ENCODE measurements at places on chromosomes 4 and X.
A peak's percentile ranks its signal among the peaks of the same experiment; 100 is the strongest.

- no peak for DNase-seq
Observed at GRCh38 chr4:183729430-183730328, 70.6 kb downstream of the TRAPPC11 start.

DNA sequence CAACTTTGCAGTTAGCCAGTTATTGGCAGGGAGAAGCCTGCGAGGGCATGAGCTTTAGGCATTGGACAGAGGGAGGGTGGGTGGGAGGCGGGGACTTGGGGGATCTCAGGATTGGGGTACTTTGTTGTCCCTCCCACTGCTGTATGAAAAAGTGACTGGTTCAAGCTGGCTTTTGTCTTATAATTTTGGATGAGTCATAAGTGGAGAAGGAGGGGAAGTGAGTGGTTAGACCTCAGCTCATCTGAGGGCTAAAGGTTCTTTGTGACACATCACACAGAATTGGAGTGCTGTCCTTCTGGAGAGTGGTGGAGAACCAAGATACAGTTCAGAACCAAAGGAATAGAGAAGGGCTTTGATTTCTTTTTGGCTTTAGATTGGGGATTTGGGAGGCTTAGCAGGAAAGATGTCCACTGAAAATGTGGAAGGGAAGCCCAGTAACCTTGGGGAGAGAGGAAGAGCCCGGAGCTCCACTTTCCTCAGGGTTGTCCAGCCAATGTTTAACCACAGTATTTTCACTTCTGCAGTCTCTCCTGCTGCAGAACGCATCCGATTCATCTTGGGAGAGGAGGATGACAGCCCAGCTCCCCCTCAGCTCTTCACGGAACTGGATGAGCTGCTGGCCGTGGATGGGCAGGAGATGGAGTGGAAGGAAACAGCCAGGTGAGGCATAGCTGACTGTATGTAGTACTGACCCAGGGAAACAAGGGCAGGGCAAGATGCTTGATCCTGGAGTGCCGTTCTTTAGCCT is at the start of gene SLC4A4:
SLC4A4 (plus strand) TSS at position 175 of the 748 bp plus-strand sequence.
- DNase-seq: no peak

DNA sequence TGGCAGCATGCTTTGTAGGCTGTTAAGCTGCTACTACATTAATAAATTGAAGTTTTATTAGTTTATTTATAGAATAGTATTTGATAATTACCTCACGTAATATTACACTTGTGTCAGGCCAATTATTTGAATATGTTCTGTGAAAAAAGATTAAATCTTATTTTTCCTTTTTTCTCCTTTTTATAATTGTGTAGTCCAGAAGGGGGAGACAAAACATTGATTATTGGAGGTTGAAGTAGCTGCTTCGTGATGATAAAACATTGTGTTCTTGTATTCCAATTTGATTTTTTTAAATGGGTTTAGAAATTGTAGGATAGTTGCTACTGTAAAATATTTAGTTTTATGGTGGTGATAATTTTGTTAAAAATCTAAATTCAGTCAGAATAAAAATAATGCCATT is 85.7 kb downstream of the DIAPH2 start:
- no peak for DNase-seq

DNA sequence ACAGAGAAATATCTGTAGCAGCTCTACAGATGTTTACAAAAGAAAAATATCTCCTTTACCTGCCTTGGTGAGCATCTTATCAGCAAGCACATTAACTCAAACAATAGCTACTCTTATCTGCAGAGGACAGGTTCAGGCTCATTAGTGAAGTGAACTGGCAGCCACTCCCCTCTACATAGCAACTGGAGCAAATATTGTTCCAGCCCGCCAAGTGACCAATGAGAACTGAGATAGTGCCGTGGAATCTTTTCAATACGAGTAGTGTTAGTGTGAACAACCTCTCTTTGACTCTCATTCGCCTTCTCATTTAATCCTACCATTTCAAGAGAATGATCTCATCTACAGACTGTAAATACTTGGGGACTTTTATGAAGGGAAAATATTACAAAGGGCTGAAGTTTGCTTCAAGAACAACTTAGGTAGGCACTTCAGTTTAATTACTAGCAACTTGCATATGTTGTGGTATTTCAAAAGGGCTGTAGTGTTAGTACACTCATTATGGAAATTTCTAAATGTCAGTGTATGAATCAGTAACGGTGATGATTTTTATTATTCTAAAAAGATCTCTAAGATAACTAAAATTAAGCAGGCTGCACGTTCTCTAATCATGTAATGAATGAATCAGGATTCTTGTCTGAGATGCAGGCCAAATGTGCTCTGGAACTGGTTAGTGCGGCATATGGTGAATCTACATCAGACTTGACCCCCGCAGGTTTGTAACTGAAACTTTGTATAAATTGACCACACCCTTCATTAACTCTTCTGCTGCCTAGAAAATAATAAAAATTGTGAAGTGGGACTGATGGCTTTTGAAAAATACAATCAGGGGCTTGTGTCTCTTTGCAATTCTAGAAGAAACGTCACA is 72.4 kb downstream of the PALLD start:
- no peak for DNase-seq

DNA sequence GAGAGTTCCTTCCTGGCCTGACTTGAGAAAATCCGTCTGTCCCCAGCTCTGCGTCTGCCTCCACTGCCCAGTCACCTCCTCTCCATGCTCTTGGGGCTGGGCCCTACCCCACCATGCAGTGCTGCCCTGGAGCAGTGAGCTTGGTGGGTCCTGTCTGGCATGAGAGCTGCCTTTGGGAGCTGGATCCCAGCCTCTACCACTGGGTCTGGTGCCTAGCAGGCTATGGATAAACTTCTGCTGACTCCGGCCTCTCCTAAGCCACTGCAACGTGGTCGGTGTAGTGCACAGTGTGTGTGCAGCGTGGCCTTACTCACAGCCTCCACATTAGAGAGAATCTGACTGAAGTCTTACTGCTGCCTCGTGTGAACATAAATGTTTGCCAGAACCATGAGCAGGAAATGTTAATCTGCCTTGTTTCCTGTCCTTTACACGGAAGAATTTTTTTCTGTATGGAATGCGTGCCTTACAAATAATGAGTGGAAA is 47.6 kb downstream of the HTT start:
- DNase-seq: no peak

GRCh38 chr4:181345931-181346330 is 897.3 kb upstream of the TENM3 start:
- no peak for DNase-seq

- DNase-seq: no peak
Observed at GRCh38 chr4:95548738-95549245, at the start of gene UNC5C. TSS of gene UNC5C (minus strand) at chr4:95548973.

- DNase-seq: peak; percentile 9
Observed at GRCh38 chrX:106726485-106727437, at the start of gene RNF128. TSS of gene RNF128 (plus strand) at chrX:106726701. CDS start at chrX:106726914, 213 bp downstream.

GRCh38 chrX:151921866-151922265 is 9.2 kb downstream of the MAGEA4 start:
- DNase-seq: no peak

- DNase-seq: peak; percentile 54
Observed at GRCh38 chr4:70601422-70602039, 9.5 kb downstream of the AMBN start.

DNA sequence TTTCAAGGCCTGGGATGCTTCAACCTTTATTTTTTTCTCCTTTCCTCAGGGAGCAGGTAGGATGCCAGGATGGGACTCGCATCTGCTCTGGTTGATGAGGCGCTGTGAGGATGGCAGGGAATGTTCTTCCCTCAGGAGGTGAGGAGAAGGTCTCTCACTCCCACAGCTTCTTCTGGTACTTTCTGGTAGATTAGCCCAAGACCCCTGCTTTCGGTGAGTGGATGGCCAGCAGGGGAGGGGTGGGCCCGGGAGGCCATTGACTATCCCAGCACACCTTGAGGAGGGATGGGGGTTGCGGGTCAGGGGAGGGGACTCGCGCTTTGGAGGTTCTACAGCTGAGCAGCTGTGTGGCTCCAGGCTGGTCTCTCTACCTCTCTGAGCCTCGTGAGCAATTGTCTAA is 14.8 kb downstream of the CYTL1 start:
- no peak for DNase-seq

DNA sequence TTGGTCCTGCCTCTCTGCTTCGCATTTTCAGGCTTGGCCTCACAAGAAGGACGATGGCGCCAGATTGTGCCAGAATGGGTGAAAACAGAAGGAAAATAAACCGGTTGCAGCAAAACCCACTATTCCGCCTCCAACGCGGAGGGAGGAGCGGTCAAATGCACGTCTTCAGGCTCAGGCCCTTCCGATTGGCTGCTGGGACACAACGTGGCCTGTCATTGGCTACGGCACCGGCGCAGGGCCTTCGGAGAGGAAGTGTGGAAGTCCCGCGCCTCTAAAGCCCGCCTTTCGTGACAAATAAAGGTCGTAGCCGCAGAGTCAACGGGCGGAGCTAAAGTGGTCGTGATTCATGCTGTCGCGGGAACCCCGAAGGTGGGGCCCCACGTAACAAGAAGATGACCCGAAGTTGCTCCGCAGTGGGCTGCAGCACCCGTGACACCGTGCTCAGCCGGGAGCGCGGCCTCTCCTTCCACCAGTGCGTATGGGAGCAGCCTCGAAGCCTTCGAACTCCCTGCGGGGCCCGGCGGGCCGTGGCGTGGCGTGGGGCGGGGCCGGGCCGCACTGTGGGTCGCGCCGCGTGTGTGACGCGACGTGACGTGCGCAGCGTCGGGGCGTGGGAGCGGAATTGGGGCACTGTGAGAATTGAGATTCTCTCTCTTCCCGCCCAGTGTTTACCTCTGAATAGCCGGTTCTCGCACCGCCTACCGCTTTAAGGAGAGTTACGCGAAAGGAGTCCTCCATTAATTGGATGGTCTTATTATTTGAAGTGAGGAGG is at the start of gene THAP9:
THAP9 (plus strand) TSS at position 325 of the 772 bp plus-strand sequence; CDS start at position 393, 68 bp downstream.
- DNase-seq: peak; percentile 98

DNA sequence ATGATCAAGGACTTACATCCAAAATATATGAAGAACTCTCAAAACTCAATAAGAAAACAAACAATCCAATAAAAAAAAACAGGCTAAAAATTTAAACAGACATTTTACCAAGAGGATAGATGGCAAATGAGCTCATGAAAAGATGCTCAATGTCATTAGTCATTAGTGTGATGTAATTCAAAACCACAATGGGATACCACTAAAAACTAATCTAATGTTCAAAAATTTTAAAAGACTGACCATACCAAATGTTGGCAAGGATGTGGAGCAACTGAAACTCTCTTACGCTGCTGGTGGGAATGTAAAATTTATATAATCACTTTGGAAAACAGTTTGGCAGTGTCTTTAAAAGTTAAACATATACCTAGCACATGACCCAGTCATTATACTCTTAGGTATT is 43.7 kb downstream of the RPS6KA6 start:
- no peak for DNase-seq

Measured in NCI-H1930 (cell line).